ENCODE measurements at places on chromosomes 6 and 20. TPM values are rescaled to one million over a fixed set of nuclear protein-coding genes. Genes with fewer than 3 reads are reported as not detected.

SAMD5 gene
- total RNA-seq: 4.6 TPM

CRIP3 gene
- total RNA-seq: not detected

PTPRT gene
- total RNA-seq: not detected

HTR1B gene
- 57.5 TPM for total RNA-seq

TRIM15 gene
- total RNA-seq: not detected

DNA sequence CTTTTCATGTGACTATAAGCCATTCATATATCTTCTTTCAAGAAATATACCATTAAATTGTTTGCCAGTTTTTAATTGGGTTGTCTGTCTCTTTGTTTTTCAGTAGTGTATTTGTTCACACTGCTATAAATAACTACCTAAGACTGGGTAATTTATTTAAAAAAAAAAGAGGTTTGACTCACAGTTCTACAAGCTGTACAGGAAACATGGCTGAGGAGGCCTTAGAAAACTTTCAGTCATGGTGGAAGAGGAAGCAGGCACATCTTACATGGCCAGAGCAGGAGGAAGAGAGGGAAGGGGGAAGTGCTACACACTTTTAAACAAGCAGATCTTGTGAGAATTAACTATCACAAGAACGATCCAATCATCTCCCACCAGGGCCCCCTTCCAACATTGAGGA is 255.3 kb downstream of the EPM2A start:
- no peak for DNase-seq
- no peaks in the 10 kb centered on the region for H3K36me3 ChIP-seq
- H3K27me3 ChIP-seq: no peaks in the 10 kb centered on the region
- H3K4me3 ChIP-seq: no peak overlapping the region
- H3K27ac ChIP-seq: no peak overlapping the region
- H3K4me1 ChIP-seq: no peaks in the 10 kb centered on the region

DNA sequence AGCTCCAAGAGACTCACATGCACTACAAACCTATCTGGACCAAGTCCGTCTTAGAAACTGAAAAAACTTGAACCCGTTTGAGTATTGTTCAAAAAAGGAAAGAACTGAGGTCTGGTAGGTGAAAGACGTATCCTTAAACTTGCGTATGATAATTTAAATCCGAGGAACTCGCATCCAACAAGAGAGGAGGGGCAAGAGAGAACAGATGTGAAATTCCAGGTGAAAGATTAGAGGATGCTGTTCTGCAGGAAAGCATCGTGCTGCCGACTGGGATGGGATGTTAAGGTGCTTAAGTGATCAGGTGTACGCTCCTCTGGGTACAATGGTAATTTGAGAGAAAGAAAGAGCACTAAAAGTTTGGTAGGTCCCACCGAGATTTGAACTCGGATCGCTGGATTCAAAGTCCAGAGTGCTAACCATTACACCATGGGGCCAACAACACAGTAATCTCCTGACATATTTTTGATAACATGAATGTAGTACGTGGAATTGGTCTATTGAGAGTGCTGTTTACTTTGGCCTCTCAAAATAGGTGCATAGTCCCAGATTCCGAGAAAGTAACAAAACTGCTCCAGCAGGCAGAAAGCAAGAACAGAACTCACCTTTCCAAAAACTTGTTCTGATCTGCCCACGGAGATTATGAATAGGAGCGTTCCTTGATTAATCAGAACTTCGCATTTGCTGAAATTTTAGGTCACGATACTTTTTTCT is 53.5 kb upstream of the BTN3A2 start:
- peak overlapping the region; percentile 19 for H3K27ac ChIP-seq
- H3K36me3 ChIP-seq: no peaks in the 10 kb centered on the region
- H3K4me1 ChIP-seq: peaks cover 12% of the 10 kb centered on the region
- peak; percentile 81 for DNase-seq
- H3K27me3 ChIP-seq: peaks cover 4% of the 10 kb centered on the region
- H3K4me3 ChIP-seq: peak overlapping the region; percentile 98

DNA sequence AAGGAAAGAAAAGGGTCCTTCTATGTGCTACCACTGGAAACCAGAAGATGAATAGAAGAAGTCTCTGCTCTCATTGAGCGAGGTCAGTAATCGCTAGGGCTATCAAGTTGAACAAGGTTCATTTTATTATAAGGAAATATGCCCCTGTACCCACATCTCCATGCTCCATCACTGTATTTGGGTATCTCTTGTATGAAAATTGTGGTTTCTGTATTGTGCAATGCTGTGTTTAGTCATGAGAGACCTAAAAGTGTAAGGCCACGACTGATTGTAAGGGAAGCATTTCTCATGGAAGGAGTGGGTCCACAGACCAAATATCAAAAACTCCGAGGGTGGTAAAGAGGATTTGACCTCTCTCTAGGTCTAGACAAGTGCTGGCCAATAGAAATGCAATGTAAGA is 3.6 kb upstream of the HS3ST5 start:
- H3K27ac ChIP-seq: no peak overlapping the region
- no peaks in the 10 kb centered on the region for H3K36me3 ChIP-seq
- no peak for DNase-seq
- H3K4me1 ChIP-seq: no peaks in the 10 kb centered on the region

DNA sequence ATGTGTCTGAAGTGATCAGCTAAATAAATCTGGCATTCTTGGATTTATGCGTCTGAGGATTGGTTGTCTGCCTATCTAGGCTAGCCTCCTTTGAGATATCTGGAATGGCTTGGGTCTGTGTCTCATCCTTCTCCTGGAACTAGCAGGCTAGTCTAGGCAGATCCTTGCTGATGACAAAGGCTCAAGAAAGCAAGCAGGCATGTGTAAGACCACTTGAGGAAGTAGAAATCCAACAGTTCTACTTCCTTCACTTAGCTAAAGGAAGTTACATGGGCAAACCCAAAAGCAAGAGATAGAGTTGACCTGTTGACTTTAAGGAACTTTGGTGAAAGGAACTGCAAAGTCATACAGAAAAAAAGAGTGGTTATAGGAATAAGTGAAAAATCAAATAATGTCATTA is 672.6 kb downstream of the MAFB start:
- H3K27ac ChIP-seq: no peak overlapping the region
- no peak for DNase-seq
- H3K4me3 ChIP-seq: no peak overlapping the region
- H3K4me1 ChIP-seq: no peaks in the 10 kb centered on the region
- H3K36me3 ChIP-seq: no peaks in the 10 kb centered on the region

DNA sequence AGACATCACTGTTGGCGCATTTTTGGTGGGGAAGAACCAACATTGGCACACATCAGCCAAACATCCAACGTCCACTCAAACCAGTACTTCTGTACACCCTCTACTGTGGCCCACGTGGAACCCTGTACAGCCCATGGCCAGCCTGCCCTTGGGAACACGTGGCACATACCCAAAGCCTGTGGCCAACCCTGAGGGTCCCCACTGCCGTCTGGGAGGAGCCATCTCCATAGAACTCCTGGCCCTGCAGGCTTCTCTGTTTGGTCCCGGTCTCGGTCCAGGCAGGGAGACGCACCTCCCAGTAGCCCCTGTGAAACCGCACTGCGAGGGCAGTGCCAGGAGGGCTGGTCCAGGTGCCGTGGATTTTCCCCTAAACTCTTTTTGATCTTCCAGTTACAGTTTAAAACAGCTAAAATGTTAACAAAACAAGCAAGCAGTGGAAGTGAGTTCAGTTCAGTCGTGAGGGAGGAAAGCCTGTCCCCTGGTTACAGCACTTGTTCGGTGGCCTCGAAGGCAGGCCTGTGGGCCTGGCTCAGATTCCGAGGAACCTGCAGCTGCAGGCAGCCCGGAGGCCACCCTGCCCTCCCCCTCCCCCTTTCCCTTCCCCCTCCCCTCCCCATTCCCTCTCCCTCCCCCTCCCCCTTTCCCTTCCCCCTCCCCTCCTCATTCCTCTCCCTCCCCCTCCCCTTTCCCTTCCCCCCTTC is 233.7 kb downstream of the DLL1 start:
- no peak overlapping the region for H3K27ac ChIP-seq
- H3K36me3 ChIP-seq: no peaks in the 10 kb centered on the region
- DNase-seq: no peak

GRCh38 chr20:45947110-45947866 is 12.8 kb downstream of the PCIF1 start:
- no peaks in the 10 kb centered on the region for H3K4me1 ChIP-seq
- H3K27me3 ChIP-seq: no peaks in the 10 kb centered on the region
- no peak overlapping the region for H3K27ac ChIP-seq
- H3K36me3 ChIP-seq: peaks cover 7% of the 10 kb centered on the region

GRCh38 chr6:103895136-103895535 is 964.6 kb downstream of the HACE1 start:
- no peaks in the 10 kb centered on the region for H3K27me3 ChIP-seq
- no peaks in the 10 kb centered on the region for H3K4me1 ChIP-seq
- no peak overlapping the region for H3K4me3 ChIP-seq
- no peak overlapping the region for H3K27ac ChIP-seq

Measured in endothelial cell of umbilical vein (primary cell).